ENCODE measurements at places on chromosomes 1 and 21.

GRCh38 chr21:42007356-42007940 lies 2.7 kb downstream of the ZBTB21 start:
- DNase-seq, result no peak

GRCh38 chr1:208741296-208741695 lies 497.1 kb upstream of the PLXNA2 start:
- DNase-seq, result no peak

DNA sequence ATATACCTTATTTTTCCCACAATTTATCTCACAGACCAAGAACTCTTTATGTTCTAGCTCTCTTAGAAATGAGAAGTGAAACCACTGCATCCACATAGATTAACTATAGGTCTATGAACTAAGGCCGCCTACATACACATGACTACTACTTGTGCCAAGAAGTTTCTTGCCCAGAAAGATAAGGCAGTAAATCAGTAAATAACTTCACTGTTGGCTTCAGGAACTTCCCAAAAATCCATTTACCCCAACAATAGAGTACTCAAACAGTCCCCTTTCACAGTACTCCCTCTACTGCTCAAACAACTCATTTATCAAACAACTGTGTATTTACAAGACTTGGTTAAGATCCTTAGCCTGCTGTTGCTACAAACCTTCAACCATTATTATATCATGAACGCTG lies 96.5 kb downstream of the NME7 start:
- no peak for DNase-seq

DNA sequence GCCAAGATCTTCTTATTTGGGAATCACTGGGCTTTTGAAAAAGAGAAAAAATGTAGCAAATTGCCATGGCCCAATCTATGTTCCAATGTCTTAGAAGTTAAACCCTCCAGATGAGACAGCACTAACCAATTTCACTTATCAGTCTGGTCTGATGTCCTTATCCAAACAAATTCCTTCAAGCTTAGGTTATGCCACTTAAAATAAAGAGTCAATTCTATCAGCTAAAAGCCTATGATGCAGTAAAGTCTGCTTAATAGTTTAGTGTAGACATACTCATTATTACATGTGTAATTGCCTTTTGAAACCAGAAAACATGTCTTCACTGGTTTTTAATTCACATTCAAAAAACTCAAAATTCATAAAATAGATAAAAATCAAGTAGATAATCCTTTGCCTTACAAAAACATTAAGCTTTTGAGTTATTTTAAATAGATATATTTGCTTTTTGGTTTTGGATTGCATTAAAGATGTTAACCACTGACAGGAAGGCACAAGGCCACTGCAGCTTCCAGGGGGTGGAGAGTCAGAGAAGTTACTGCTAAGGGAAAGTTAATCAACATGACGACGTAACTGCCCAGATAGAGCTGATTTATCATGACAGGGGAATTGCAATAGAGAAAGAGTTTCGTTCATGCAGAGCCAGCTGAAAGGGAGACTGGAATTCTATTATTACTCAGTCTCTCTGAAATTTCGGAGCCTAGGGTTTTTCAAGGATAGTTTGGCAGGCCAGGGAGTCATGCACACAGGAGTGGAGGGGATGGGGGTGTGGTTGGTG lies 106.1 kb downstream of the MAP3K21 start:
- DNase-seq, result no peak

DNA sequence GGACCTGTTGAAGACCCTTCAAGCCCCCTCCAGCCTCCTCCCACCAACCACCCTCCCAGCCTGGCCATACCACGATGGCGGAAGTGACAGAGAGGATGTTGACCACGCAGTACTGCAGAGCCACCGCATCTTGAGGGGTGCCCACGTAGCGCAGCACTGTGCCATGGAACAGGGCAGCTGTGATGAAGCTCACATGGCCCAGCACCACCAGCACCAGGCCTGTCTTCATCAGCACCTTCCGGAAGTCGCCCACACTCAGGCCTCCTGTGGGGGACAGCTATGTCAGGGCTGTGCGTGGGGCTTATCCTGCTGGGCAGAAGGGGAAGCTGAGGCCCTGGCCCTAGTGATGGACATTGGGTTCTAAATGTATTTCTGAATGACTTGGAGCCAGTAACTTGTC lies 3.1 kb downstream of the TMEM54 start:
- no peak for DNase-seq

DNA sequence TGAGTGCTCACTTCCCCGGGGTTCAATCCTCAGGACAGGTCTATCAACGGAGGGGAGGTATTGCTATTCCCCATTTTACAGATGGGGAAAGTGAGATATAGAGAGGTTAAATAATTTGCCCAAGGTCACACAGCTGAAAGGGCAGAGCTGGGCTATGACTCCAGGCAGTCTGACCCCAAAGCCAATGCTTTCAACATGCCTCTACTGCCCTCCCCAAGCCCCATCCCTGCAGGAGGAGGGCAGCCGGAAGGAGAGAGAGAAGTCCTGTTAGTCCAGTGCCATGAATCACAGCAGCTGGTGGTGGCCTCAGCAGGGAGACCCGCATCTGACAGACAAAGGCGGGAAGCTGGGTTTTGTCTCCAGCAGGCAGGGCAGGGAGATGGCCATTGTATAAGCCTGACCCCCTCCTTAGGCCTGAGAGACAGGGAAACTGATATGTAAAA lies 20.0 kb upstream of the CLIC4 start:
- DNase-seq, result no peak

DNA sequence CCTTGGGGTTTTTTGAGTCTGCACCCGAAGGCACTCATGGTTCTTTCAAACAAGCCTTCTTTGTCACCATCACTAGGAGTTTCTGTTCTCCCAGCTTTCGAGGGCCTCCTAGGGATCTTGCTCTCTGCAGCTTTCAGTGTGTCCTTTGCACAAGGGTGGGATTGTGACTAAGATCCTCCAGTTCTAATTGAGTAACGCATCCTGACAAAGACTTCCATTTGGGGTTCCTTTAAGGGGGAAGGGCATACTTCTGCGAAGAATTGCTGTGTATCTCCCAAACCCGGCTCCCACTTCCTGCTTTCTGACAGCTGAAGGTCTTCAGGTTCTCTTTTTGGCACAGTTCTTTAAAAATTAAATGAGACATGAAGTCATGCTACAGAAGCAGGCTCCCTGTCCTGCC lies 139.4 kb downstream of the EDEM3 start:
- no peak for DNase-seq

Measured in T-helper 9 cell (primary cell).